ENCODE measurements at places on chromosomes 11 and 22. TPM values are rescaled to one million over a fixed set of nuclear protein-coding genes. Genes with fewer than 3 reads are reported as not detected.

GAL gene
- polyA plus RNA-seq = 1.3 TPM

DNA sequence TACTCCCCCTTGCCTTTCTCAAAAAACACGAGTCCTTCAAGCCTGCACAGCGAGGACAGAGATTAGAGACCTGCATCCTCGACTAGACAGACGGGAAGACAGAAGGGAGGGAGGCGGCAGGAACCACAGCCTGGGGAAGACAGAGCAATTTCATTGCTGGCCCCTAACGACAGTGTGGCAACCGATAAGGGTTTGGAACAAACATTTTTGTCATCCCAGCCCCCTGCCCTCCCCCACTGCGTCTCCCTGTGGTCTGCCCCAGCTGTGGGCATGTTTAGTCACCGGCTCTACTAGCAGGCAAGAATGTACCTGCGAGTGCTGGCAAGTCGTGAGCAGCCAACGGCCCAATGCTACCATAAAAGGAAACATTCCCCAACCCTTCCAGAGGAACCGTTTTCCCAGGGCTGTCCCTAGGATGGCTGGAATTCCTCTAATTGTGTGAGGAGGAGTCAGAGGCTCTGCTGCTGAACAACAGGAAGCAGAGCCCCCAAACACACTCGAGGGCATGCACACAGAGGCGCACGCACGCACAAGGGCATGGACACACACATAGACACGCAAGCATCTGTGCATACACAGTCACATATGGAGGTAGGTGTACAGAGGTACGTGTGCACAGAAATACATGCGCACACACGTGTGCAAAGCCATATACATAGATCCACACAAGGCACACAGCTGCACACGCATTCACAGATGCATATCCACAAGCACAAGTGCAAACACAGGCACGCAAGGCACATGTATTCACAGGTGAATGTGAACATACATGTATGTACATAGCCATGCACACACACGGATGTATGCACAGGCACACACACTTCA is 58.3 kb downstream of the MYH9 start:
- DNase-seq = no peak

- DNase-seq = no peak
Measured at GRCh38 chr22:44068422-44069191, 44.5 kb downstream of the PARVB start.

GRCh38 chr22:46008836-46009596 is 32.1 kb upstream of the WNT7B start:
- DNase-seq = no peak

DNA sequence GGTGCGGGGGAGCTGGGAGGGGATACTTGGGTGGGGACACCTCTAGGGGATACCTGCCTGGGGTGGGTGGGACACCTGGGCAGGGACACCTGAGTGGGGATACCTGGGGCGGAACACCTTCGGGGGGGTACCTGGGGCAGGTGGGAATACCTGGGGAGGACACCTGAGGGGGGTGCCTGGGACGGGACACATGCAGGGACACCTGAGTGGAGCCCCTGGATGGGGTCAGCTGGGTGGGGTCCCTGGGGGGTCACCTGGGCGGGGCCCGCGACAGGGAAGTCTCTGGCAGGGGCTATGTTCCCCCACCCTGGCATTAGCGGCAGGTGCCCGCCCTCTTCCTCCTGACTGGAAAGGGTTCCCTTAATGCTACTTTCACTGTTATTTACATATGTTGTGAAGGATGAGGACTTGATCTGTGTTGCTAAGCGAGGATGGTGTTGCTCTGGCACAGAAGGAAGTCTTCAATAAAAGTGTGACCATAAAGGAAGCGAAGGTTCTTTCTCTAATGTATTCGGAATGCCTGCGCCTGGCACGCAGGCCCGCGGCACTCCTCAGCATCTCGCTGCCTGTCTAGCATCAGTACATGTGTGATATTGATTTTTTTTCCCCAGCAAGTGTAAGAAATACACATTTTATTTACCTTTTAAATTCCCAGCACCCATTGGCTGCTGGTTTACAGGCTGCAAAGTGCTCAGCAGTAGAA is 801.7 kb downstream of the BRD1 start:
- DNase-seq = no peak
